ENCODE measurements at places on chromosomes 5 and 9.

GRCh38 chr9:109556786-109557185 lies 58.7 kb upstream of the PTPN3 start:
- DNase-seq: no peak

DNA sequence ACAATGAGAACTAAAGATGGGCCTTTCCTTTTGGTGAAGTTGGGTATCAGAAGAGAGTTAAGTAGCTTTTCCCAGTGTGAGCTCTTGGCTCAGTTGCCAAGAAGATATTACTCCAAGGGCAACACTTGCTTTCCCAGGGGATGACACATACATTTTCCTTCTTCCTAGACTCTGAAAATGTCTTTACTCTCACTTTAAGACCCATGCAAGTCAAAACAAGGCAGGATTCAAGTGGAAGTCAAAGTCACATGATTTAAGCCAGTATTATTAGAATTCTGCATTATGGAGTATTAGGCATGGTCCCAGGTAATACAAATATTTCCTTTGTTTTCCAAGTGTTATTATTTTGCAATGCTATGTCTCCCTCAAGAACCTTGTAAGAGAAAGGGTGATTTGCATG lies 175.1 kb downstream of the PPP2R2B start:
- DNase-seq: no peak

- no peak for DNase-seq
Measured at GRCh38 chr5:127849891-127850290, 146.7 kb downstream of the CCDC192 start.

GRCh38 chr5:69329905-69330489 lies 2.6 kb downstream of the CCDC125 start:
- no peak for DNase-seq

DNA sequence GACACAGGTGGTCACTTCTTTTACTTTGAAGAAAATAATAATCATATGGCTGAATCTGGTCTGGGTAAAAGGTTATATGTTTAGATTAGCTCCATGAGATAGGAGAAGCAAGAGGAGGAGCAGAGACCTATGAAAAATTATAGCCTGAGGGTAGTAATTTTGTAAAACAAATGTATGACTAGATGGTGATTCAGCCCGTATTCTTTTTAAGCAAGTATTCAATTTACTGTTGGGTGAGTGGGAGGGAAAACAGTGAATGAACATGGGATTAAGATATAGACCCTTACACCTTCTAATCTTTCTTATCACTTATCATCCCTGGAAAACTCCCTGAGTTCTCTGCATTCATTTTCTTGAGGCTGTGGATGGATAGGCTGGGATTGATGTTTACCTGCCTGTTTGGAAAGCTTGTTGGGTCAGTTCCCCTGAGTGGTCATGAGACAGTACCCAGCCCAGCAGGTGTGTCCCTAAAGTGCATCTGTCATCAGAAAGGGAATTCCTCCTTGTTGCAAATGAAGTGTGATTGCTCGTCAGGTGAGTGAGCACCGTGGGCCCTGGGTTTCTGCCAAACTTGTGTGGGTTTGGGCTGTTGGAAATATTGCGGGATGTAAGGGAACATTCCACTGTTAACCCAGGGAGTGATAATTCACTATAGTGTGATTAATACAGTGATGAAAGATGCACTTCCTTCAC lies 101.2 kb upstream of the GDNF start:
- no peak for DNase-seq

GRCh38 chr5:9456435-9457042 lies 89.3 kb downstream of the SEMA5A start:
- DNase-seq: no peak
